Fibroblast of skin of abdomen (primary cell): ENCODE measurements at places on chromosomes 7 and 10.

GRCh38 chr7:95478272-95479037 is 7.3 kb upstream of the ASB4 start:
- DNase-seq = peak; percentile 62

GRCh38 chr10:122132331-122132755 is 138.8 kb upstream of the BTBD16 start:
- no peak for DNase-seq

DNA sequence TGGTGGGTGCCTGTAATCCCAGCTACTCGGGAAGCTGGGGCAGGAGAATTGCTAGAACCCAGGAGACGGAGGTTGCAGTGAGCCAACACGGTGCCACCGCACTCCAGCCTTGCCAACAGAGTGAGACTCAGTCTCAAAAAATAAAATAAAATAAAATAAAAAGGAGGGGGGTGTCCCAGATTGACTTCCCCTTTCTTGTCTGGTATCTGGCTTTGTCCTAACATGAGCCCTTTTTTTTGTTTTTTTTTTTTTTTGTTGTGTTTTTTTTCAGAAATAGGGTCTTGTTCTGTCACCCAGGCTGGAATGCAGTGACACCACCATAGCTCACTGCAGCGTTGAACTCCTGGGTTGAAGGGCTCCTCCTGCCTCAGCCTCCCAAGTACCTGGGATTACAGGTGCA is 4.7 kb downstream of the CASP2 start:
- DNase-seq = no peak

DNA sequence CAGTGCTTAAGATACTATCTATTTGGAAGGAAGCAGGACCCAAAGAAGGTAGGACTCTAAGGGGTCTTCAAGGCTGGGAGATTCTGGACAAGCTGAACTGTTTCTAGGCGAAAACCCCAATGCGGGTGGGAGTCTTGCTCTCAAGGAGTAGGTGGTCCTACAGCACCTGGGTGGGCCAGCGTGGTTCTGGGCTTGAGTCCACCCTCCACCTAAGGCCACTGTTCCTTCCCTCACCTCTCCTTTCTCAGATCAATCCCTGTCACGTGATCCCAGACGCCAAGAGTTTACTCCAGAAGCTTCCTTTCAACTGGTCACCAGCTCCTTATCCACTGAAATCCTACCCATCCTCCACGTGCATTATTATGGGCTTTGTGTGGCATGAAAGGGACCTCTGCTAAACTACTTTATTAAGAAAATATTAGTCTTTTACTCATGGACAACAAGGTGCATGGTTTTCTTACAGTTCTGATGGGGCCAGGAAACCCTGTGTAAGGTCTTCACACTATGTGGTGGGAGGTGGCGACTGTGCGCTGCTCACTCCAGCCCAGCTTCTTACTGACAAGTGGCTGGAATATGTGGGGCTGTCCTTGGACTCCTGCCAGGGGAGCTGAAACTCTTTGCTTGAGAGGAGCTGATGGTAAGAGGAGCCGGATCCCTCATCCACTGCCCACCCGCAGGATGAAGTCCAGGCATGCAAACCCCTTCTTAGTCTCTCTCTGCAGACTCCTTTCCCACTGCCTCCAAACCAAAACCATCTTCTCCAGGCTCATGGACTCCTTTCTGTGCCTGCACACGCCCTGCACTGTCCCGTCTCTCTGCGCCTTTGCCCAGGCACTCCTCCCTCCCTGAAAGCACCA is 1.6 kb downstream of the ZNF746 start:
- DNase-seq = peak; percentile 85

GRCh38 chr7:117955046-117955445 is 81.8 kb upstream of the CTTNBP2 start:
- DNase-seq = no peak

- DNase-seq = no peak
These were observed 10.7 kb downstream of the LUC7L2 start for GRCh38 chr7:139370301-139370942.

GRCh38 chr10:32409741-32410140 is 36.2 kb upstream of the CCDC7 start:
- DNase-seq = no peak

GRCh38 chr7:101635484-101635883 is 6.4 kb upstream of the MYL10 start:
- DNase-seq = no peak

DNA sequence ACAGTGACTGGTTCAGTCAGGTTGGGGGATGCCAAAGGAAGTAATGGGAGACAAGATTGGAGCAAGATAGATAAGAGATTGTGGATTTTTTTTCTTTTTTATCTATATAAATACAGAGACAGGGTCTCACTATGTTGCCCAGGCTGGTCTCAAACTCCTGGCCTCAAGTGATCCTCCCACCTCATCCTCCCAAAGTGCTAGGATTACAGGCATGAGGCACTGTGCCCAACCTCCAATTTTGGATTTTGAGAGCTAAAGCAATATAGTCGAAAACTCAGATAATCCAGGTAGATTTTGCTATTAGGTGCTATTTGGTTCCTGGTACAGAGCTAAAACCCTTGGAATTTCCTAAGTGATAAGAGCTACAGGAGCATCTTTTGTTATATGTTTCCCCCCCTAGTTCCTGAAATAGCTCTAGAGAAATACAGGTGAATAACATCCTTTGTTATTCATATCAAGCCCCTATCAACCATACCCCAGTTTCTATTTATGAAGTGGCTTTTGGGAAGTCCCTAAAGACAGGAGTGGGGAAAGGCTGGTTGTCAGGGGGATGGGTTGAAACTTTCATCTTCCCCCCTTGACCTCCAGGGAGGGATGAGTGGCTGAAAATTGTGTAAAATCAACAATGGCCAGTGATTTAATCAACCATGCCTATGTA is 151.2 kb downstream of the CFTR start:
- no peak for DNase-seq

DNA sequence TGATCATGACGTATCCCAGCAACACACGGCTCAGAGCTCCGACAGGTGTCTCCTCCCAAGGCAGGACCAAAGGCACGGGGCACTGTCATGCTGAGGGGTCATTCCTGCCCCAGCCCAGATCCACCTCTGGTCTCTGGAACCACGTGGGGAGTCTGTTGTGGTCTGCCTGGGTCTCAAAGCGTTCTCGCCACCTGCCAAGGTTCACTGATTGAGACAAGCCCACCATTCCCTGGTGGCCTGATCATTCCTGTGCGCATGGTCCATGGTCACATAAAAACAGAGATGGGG is 83.5 kb downstream of the HIPK2 start:
- DNase-seq = no peak

- peak; percentile 63 for DNase-seq
These were observed 38.1 kb downstream of the COL13A1 start for GRCh38 chr10:69839696-69840345.

DNA sequence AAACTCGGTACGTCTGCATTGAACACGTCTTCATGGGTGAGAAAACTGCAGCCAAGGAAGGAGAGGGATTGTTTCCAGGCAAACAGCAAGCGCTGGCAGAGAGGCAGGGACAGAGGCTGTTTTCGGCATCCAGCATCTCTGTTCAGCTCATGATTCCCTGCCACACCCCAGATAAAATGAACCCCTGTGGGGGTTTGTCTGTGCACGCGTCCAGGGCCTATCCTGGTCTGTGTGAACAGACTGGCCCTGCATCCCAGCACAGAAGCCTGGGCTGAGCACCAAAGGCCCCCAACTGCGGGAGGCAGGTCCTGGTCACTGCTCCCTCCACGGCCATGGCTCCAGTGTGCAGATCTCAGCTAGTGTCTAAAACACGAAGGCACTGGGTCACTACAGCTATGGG is 83.3 kb upstream of the FAM20C start:
- DNase-seq = no peak

DNA sequence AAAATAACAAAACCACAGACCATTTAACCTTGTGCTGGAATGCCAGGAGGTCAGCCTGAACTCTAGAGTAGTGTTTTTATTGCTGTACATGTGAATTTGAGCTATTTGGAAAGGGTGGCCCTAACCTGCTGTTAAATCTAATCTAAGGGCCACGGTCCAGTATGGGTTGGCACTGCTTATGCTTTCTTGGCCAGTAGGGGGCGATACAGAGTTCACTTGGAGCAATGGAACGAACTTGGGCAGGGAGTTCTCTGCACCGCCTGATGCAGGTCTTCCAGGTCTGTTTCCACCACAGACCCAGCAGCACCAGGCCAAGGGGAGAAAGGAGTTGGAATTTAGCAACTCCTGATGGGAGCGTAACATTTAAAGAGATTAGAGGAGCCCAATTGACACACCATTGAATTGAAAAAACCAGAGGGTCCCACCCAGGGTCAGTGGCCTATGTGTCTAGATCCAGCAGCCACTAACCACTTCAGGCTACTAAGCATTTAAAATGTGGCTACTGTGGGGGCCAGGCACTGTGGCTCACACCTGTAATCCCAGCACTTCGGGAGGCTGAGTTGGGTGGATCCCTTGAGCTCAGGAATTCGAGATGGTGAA is 75.7 kb upstream of the EFCAB10 start:
- DNase-seq = no peak

DNA sequence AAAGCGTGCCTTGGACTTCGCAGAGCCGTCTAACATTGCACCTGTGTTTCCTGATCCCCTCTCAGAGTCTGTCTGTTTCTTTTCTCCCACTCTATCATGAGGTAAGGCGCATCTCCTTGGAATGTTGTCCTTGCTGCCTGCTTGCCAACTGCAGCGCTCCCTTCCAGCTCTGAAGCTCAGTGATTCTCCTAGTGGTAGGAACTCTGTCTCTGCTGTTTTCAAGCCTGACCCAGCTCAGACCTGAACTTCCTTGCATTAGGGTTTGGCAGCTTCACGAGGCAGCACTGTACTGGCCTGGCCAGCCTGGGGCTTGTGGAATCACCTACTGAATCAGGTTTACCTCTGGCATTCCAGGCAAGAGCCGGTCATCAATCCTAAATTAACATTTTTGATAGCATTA is 123.9 kb downstream of the CREB5 start:
- DNase-seq = peak; percentile 72

- DNase-seq = peak; percentile 23
These were observed 136.9 kb upstream of the PRSS1 start for GRCh38 chr7:142612237-142612881.

DNA sequence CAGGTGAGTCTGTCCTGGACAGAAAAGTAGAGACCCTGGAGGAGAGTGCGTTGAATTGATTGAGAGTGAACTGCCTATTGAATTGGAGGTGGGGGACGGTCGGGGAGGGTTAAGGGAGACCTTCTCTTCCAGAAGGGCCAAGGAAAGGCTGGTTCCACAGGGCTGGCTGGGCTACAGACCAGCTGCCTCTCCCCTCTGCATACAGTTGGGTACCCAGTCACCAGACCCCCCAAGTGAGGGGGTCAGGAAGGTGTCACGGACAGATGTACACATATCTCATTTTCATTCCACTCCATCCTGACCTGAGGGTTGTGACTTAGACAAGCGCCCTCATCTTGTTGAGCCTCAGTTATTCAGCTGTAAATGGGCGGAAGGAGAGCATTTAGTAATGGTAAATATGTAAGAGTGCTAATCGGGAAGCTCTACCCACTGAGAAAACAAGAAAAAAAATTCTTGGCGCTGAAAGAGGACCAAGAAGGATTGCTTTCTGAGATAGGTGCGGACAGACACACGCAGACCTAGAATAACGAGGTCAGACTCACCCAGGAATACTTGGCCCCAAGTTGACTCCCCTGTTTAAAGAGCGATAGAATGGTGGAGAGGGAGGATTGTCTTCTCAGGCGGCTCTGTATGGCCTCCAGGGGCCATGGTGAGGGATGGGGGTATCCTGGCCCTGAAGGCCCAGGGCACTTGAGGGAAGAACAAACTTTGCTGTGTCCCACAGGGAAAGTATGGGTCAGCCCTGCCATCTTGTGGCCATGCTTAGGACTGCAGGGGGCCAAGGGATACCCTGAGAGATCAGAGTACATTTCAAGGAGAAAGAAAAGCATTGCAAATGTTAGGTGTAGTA is 7.2 kb upstream of the MBL2 start:
- peak; percentile 56 for DNase-seq

DNA sequence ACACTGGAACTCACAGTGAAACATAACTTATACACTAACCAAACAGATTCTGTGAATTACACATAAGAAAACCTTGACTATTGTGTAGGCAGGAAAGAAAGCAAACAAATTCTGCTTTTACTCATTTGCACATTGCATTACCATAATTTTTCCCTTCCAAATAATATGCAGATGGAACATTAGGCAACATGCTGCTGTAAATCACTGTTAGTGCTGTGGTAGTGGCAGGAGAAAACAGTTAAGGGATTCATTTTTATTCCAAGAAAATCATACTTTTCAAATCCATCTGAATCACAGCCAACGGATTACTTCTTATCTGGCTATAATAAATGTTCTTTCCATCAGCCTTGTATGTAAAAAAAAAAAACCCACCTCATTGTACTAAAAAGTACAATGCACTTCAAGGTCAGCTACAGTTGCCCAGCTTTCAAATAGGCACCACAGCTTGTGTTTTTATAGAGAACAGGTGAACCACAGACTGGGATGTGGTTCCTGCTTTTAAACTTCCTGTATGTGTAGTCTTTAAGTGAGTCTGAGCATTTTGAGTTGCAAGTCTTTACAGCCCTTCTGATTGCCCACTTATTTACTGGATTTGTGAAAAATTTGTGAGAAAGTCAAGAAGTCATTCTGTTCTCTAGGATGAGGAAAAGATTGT is 590.0 kb upstream of the SEMA3D start:
- peak; percentile 78 for DNase-seq

GRCh38 chr7:54785261-54785660 is 26.2 kb upstream of the SEC61G start:
- DNase-seq = peak; percentile 5

GRCh38 chr7:25095516-25096345 is 29.3 kb downstream of the CYCS start:
- DNase-seq = peak; percentile 12

DNA sequence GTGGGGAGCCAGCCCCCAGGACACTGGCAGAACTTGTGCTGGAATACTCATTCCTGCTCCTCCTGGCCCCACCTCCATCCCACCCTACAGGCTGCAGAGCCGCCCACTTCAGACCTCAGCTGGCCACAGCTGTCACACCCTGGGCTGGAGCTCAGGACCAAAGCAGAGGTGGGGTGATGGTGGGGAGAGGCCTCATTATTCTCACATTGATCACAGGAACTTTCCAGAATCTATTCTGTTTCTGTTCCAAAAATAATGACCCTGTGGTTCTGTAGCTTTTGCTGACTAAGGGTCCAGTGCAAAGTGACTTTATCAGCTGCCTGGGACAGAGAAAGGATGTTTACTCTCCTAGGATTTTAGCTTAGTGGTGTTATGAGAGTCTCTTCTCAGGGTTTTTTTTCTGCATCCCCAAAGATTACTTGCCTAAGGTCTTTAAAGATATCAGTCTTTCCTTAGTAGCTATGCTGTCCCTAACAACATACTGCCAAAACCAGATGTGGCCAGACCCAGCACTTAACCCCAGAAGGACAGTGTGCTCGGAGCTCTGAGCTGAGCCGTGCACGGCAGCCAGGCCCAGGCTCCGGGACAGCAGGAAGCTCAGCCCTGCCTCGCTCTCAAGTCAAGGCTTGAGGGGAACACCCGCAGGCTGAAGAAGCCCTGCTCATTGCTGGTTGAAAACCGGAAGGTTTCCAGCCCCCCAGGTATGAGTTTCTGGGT is 223.3 kb downstream of the MLLT10 start:
- DNase-seq = no peak

DNA sequence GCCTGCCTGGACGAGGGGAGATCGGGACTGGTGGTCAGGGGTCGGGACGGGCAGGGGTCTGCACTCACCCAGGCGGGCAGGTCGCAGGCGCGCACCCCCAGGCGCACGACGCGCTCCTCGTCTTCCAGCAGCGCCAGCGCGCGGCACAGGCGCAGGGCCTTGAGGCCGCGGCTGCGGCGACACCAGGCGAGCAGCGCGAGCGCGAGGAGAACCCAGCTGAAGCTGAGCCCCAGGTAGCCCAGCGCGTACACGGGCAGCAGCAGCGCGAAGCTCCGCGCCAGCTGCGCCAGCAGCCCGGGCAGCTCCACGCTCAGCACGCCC is 328 bp downstream of the ESYT2 start:
- peak; percentile 78 for DNase-seq

- no peak for DNase-seq
These were observed 83.7 kb upstream of the CCDC71L start for GRCh38 chr7:106744563-106745091.
